ENCODE measurements at places on chromosomes 1 and 21. TPM values are rescaled to one million over a fixed set of nuclear protein-coding genes. Genes with fewer than 3 reads are reported as not detected.

- peak; percentile 68 for DNase-seq
Measured at GRCh38 chr1:59020151-59020997, 236.5 kb upstream of the JUN start.

DNA sequence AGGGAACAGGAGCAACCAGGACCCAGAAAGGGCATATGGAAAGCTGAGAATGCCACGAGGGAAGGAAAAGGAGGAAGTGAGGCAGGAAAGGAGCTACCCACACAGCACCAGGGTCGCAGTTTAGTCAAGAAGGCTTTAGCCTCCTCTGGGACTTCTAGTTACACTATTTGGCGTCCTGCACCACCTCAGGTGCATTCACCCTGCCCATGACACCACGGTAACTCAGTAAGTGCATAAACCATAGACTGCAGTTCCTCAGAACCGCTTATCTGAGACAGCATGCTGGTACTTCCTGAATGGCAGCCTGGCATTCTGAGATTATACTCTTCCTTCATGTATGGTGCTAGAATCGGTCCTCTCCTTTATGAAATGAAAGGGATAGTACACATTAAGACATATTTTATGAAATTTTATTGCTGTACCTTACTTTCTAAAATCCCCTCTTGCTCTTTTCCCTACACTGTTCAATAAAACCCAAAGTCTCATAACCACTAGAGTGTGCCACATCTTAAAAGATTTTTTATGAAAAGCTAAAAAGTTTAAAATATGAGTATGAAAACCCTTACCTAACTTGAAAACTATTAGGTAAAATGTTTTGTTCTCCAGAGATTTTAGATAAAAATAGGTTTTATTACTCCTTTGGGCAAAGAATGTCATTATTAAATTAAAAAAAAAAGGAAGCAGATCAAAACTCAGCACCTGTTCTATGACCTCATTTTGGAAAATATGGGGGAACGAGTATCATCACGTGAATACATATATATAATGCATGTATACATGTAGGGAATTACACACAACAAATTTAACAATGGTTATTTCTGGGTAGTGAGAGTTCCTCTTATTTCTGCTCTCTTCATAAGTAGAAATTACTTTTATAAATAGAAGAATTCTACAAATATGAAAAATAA, 67.3 kb downstream of the VAV3 start:
- peak; percentile 11 for DNase-seq

GRCh38 chr1:231157311-231157710, 4.5 kb upstream of the TRIM67 start:
- DNase-seq: no peak

DNA sequence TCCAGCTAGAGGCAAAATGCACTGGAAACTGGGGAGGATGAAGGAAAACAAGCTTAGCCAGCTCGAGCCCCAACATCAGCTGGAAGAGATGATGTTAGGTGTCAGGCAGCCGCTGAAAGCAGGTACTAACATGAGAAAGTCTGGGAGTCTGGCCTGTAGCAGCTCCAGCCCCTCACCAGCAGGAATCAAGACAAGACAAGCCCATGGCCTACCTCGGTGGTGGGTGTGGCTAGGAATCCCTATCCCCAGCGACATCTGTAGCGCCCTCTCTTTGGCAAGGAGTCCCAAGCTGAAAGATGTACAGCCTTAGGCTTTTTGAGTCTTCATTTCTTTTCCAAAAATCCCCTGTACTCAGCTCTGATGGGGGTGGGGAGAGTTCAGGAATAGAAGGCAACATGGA, 2.6 kb downstream of the DLGAP3 start:
- DNase-seq: no peak

DNA sequence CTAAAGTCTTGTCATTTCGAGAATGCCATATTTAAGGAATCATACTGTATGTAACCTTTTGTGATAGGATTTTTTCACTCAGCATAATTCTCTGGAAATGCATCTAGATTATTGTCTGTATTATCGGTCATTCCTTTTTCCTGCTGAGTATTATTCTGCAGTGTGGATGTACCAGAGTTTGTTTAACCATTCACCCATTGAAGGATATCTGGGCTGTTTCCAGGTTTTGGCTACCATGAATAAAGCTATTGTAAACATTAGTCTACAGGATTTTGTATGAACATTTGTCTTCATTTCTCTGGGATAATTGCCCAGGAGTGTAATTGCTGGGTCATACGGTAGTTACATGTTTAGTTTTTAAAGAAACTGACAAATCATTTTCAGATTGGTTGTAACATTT, 61.8 kb downstream of the ATP1A1 start:
- no peak for DNase-seq

- DNase-seq: no peak
Measured at GRCh38 chr1:65193129-65193695, 45.2 kb downstream of the AK4 start.

DNA sequence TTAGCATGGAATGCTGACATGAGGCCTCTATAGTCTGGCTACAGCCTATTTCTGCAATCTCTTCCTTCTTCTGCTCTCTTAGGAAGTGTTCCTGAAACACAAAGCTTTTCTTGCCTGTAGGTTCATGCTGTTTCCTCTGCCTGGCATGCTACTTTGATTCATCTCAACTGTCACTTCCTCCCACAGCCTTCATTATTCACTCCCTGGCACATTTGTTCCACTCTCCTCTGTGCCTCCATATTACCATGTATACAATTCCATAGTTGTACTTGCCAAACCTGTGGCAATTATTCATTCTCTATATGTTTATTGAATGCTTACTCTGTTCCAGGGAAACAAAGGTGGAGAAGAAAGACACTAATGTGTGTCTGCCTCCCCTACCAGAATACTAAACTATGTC, 210.2 kb downstream of the LRRC7 start:
- DNase-seq: no peak

GRCh38 chr1:47761201-47761930, 235.8 kb downstream of the TRABD2B start:
- DNase-seq: no peak

GRCh38 chr1:33460947-33461629, 11.4 kb upstream of the ZSCAN20 start:
- peak; percentile 43 for DNase-seq

GRCh38 chr1:42035205-42035829, 116.6 kb upstream of the HIVEP3 start:
- DNase-seq: no peak

GRCh38 chr1:186753241-186753640, 73.0 kb upstream of the PTGS2 start:
- no peak for DNase-seq

GRCh38 chr1:94928293-94928939, 1.5 kb upstream of the CNN3 start:
- no peak for DNase-seq

DNA sequence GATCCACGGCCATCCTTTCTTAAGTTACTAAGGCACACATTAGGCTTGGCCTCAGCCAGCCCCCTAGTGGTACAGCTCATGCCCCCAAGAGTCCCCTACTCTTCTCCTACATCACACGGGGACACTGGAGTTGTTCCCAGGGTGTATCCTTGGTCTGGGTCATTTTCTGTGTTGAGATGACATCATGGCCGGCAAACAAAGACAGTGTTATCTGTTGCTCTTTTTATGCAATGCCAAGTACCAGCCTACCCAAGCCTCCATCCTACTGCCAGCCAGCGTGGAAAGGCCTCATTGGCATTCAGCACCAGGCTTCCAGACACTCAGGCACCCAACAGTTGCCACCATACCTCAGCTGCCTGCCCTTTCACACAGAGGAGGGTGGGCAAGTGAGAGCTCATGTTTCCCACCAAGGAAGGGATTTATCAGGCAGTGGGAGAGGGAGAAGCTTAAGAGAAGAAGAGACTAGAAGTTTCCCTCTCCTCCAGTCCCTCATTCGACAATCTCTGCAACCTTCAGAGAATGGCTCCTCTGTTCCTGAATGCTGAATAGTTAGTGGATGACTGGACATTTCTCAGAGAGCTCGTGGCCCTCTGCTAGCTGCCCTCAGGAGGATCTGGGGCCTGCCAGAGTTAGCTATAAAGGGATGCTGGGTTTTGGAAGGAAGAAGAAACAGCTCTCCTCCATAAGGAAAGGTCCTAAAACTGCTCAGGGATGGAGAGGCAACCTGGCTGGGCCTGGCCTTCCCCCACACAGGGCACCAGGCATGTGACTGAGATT, 17.7 kb downstream of the CBR1 start:
- DNase-seq: no peak

- DNase-seq: no peak
Measured at GRCh38 chr21:44443291-44443890, 11.9 kb upstream of the LRRC3 start.

DNA sequence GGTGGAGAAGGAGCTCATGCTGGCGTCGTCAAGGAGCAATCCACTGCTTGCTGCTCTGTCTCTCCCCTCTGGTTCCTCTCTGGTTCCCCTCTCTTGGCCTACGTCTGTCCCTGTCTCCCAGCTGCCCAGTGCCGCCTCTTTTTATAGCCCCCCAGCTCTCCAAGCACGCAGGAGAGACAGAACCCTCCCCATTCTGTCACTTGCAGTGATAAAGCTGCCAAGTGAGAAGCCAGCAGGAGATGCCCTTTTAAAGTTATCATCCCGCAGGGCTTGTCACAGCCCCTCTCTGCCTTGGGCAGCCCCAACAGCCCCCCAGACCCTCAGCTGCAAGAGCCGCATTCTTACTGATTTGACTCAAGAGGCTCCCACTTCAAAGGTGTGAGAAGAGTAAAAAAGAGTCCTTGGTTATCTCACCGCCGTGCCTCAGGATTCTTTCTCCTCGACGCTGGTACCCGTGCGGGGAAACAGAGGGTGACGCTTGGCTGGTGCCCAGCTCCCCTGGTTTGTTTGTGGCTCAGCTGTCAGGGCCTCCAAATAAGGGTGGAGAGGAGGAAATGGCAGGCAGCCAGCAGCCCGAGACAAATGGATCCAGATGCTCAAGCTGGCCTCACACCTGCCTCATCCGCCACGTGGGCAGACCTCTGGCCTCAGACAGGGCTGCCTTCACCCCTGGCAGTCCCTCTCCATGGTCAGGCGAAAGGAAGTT, at the start of gene NPPA:
Gene NPPA (minus strand): TSS at position 117 of the 706 bp plus-strand sequence. CDS start 99 bp downstream, at position 18.
- no peak for DNase-seq

DNA sequence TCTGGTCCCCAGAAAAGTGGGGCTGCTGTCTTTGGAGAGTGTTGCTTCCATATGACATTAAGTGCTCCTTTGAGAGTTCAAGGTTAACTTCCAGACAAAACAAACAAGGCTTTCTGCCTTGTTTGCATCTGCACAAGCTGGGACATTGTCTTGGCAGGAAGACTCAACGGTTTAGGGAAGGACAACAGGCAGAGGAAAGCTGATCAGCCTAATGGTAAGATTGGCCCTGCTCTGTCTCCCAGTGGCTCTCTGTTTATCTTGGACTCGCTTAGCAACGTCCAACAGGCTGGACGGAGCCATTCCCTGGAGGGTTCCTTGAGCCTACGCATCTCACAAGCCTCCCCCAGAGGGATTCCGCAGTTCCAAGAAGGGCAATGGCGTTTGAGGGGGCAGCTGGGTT, 62.2 kb upstream of the SLC44A3 start:
- no peak for DNase-seq

DNA sequence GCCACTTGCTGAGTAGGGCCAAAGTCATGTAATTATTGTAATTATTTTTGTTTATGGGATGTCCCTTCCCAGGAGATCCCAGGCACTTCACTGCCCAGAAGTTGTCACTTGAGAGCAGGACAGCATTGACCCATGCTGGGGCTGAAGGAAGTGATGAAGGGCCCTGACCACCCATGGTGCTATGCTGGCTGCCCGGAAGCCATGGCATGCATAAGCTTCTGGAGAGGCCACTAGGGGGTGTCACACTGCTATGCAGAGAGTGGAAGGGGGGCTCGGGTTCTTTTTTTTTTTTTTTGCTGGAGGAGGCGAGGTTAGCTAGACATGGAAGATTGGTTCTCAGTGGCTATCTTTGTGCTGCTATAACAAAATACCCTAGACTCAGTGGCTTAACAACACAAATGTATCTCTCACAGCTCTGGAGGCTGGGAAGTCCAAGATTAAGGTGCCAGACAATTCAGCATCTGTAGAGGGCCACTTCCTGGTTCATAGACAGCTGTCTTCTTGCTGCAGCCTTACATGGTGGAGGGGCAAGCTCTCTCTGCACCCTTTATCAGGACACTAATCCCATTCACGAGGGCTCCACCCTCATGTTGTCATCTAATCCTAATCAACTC, 84.9 kb downstream of the CNIH3 start:
- no peak for DNase-seq

GRCh38 chr1:219206350-219206749, 32.7 kb downstream of the LYPLAL1 start:
- no peak for DNase-seq

- no peak for DNase-seq
Measured at GRCh38 chr1:229870381-229870780, 196.7 kb upstream of the GALNT2 start.

GRCh38 chr1:78061825-78062523, 16.2 kb downstream of the GIPC2 start:
- no peak for DNase-seq

DNA sequence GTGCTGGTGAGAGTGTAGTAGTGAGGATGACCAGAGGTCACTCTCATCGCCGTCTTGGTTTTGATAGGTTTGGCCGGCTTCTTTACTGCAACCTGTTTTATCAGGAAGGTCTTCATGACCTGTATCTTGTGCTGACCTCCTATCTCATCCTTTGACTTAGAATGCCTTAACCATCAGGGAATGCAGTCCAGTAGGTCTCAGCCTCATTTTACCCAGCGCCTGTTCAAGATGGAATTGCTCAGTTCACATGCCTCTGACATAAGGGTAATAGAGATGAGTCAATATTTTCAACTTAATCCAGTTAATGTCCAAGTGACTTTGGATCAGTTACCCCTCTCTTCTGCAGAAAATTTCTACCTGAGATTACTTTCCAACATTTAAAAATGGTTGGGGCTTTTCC, 4.6 kb downstream of the NID1 start:
- DNase-seq: no peak

GRCh38 chr1:167196166-167196565, 24.5 kb upstream of the POU2F1 start:
- no peak for DNase-seq

- no peak for DNase-seq
Measured at GRCh38 chr1:37965301-37965700, 18.4 kb upstream of the INPP5B start.

Gene PAX7
- total RNA-seq: not detected

Gene TAS1R1
- total RNA-seq: not detected

Gene KLHDC9
- 8.7 TPM for total RNA-seq

Gene JUN
- 440 TPM for total RNA-seq

Gene TFF3
- total RNA-seq: 360 TPM

Gene ZNF692
- 71.6 TPM for total RNA-seq

Gene ASTN1
- total RNA-seq: 1.00 TPM

Gene CA6
- not detected for total RNA-seq

Gene ESPN
- total RNA-seq: 173 TPM

Gene CRYAA
- not detected for total RNA-seq

Gene COL24A1
- total RNA-seq: 1.1 TPM

Gene NPHS2
- not detected for total RNA-seq
